ENCODE measurements at places on chromosomes 11 and 22.

DNA sequence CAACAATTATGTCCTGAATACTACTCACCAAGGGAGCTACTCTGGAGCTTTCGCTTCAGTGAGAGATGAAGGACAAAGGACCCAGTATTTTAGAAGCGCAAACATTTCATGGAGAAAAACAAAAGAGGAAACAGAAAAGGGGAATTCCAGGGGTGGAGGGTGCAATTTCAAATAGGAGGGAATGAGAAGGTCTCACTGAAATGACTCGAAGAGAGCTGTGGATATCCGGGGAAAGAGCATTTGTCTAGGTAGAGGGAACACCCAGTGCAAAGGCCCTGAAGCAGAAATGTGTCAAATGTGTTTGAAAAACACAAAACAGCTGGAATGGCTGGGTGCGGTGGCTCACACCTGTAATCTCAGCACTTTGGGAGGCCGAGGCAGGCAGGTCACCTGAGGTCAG lies 2.4 kb downstream of the RPS19BP1 start:
- no peak for DNase-seq

DNA sequence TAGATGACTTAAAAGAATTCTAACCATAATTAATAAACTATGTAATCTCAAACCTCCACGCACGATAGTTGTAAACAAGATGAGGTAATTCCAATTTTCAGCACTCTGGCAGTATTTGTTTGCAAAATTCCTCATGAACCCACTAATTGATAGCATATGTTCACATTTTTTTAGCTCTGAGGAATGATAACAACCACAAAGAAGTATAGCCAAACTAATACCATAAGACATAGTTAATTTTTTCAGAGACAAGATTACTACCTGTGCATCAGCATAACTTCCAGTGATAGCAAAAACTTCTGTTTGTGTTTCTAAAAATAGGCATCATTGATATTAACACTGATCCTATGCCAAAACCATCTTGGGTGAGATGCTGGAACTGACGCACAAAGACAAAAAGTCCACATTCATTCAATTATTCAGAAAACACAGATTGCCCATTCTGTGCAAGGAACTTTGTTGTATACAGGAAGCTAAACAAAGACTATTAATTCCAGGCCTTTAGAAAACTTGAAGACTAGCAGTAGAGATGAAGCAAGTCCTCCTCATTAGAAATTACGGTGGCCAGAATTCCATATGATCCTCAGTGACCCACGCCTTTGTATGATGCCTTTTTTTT lies 57.7 kb downstream of the PDGFD start:
- DNase-seq = no peak

DNA sequence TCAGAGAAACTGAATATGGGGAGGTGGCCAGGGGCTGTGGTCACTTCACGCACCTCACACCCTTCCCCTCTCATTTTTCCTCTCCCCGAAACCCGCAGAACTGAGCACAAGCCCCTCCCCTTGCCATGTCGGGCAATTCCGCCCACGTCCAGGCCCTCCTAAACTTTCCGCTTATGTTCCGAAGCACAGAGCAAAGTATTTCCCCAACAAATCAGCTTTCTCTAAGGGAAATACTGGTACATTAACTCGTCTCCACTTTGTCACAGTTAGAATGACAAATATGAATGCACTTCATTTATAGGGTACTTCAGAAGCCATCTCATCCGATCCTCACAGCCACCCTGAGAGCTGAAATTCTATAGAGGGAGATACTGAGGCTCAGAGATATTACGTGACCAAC lies 94.7 kb upstream of the TMEM45B start:
- DNase-seq = no peak

GRCh38 chr11:61778920-61779650 lies 13.3 kb downstream of the TMEM258 start:
- no peak for DNase-seq

DNA sequence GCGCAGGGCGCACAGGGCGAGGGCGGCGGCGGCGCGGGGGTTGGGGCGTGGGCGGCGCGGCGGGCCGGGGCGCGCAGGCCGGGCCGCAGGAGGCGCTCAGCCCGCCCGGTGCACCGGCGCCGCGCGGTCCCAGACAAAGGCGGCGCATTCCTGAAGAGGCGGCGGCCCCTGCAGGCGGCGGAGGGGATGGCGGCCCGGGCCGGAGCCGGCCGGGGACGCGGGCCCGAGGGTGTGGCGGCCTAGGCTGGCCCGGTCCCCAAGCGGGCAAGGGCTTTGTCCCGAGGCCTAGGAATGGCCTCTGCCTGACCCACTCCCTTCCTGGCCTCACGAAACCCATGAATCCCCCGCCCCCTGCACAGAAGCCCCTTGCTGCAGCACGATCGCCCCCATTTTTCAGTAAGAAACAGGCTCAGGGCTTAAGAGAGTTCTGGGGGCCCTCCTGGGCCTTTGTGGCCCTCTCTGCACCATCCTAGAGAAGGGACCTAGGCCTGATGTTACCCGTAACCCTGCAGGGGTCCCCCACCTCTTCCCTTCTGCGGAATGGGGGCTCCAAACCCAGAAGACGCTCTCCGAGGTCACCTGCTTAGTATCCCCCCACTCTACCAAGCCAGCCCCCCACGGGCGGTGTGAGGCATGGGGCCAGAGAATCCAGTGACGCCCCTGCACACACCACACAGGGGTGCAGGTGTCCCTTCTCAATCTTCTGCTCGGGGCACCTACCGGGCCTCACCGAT lies at the start of gene RTN4R:
RTN4R (minus strand) TSS at position 40 of the 734 bp plus-strand sequence. CDS start 226 bp downstream, outside the sequence.
- no peak for DNase-seq

DNA sequence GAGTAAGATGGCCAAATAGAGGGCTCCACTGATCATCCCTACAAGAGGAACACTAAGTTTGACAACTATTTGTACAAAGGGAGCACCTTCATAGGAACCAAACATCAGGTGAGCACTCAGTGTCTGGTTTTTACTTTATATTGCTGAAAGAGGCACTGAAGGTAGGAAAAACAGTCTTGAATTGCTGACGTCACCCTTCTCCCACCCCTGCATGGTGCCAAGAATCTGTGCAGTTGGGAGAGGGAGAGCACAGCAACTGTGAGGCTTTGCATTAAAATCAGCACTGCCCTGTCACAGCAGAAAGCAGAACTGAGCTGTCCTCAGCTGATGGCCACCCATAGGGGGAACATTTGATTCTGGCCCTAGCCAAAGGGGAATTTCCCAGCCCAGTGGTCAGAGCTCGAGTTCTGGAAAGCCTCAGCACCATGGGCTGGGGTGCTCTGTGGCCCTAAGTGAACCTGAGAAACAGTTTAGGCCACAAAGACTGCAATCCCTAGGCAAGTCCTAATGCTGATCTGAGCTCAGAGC lies 37.9 kb downstream of the PIWIL3 start:
- no peak for DNase-seq

- DNase-seq = no peak
Observed at GRCh38 chr11:13486926-13487660, 8.7 kb downstream of the PTH start.
